Astrocyte (in vitro differentiated cells and primary cell): ENCODE measurements at places on chromosomes 1 and 21. TPM values are rescaled to one million over a fixed set of nuclear protein-coding genes. Genes with fewer than 3 reads are reported as not detected.

- no peak overlapping the region for H3K27ac ChIP-seq
- no peak for DNase-seq
Measured at GRCh38 chr1:225861834-225862580, 20.2 kb downstream of the TMEM63A start.

- no peaks in the 10 kb centered on the region for H3K4me1 ChIP-seq
- no peak overlapping the region for H3K27ac ChIP-seq
- no peak overlapping the region for H3K4me3 ChIP-seq
- peaks cover 2% of the 10 kb centered on the region for H3K27me3 ChIP-seq
Measured at GRCh38 chr1:65229754-65230339, 79.5 kb upstream of the DNAJC6 start.

- no peaks in the 10 kb centered on the region for H3K27me3 ChIP-seq
- H3K36me3 ChIP-seq, result no peaks in the 10 kb centered on the region
- no peak for DNase-seq
- no peak overlapping the region for H3K4me3 ChIP-seq
- no peaks in the 10 kb centered on the region for H3K4me1 ChIP-seq
- H3K27ac ChIP-seq, result no peak overlapping the region
Measured at GRCh38 chr1:94428441-94428840, 10.3 kb downstream of the ABCD3 start.

DNA sequence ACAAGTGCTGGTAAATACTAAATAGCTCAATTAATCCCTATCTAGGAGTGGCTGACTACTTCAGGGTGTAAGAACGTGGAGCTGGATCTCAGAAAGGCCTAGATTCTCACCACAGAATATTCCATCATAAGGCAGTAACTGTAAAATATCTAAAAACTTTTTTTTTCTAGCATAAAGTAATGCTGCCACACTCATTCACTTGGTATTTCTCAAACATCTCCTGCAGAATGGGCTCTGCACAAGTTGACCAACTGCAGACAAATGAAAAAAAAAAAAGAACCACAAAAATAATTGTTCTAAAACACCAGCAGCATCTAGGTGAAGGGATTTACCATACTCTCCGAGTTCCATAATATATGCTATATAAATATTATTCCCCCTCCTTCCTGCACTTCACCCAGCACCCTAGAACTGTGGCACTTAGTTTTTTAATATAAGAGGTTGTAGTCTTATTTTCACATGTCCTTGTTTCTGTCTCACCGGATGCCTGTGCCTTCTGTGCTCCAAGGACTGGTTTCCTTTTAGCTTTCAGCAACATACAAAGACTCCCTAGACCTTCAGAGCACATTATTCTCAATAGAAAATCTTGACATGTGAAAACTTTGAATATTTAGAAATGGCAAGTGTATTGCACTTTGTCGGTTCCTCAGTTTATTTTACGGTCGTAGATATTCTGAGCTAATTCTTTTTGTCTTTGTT lies 8.9 kb downstream of the VSIG8 start:
- H3K27me3 ChIP-seq, result no peaks in the 10 kb centered on the region
- peak overlapping the region; percentile 83 for H3K27ac ChIP-seq
- H3K4me3 ChIP-seq, result peak overlapping the region; percentile 59
- H3K4me1 ChIP-seq, result peaks cover 44% of the 10 kb centered on the region

- H3K27ac ChIP-seq, result no peak overlapping the region
- no peak overlapping the region for H3K4me3 ChIP-seq
- no peaks in the 10 kb centered on the region for H3K4me1 ChIP-seq
- H3K27me3 ChIP-seq, result no peaks in the 10 kb centered on the region
- peaks cover 50% of the 10 kb centered on the region for H3K36me3 ChIP-seq
Measured at GRCh38 chr1:119935373-119935772, 39.1 kb upstream of the ADAM30 start.

- H3K4me3 ChIP-seq, result no peak overlapping the region
- H3K4me1 ChIP-seq, result peaks cover 48% of the 10 kb centered on the region
- DNase-seq, result no peak
- H3K27me3 ChIP-seq, result no peaks in the 10 kb centered on the region
- peaks cover 60% of the 10 kb centered on the region for H3K36me3 ChIP-seq
Measured at GRCh38 chr1:160211046-160211790, 6.0 kb downstream of the PEA15 start.

GRCh38 chr1:27536010-27536757 lies 46.2 kb upstream of the WASF2 start:
- no peak for DNase-seq
- H3K27me3 ChIP-seq, result no peaks in the 10 kb centered on the region
- H3K4me1 ChIP-seq, result peaks cover 52% of the 10 kb centered on the region
- no peak overlapping the region for H3K27ac ChIP-seq

Gene NR1I3
- not detected in 2 replicates for total RNA-seq

Gene NES
- total RNA-seq, result 280 and 310 TPM in 2 replicates

DNA sequence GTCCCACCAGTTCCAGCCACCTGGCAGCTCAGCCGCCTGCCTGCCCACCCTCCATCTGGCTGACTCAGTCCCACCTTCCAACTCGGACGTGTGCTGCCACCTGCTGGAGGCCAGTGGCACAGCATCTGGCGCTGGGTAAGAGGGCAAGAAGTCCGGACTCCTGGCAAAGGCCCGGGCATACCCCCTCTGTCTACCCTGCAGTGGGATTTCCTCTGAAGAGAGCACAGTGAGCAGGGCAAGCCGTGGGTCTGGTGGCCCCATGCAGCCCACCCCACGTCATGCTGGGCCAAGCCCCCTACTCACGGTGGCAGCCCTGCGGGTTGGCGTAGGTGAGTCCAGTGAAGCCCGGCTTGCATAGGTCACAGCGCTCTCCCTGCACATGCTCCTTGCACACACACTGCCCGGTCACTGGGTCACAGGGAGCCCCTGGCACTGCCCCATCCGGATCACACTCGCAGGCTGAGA lies 24.5 kb downstream of the LAMB3 start:
- H3K27ac ChIP-seq, result no peak overlapping the region
- peaks cover 15% of the 10 kb centered on the region for H3K4me1 ChIP-seq
- H3K27me3 ChIP-seq, result no peaks in the 10 kb centered on the region
- no peak overlapping the region for H3K4me3 ChIP-seq
- peak; percentile 41 for DNase-seq
